Spinal cord (tissue), 10 donors: ENCODE measurements at places on chromosomes 7 and 10.

GRCh38 chr10:132910186-132910880, 32.0 kb downstream of the CFAP46 start:
- DNase-seq, result no peak

DNA sequence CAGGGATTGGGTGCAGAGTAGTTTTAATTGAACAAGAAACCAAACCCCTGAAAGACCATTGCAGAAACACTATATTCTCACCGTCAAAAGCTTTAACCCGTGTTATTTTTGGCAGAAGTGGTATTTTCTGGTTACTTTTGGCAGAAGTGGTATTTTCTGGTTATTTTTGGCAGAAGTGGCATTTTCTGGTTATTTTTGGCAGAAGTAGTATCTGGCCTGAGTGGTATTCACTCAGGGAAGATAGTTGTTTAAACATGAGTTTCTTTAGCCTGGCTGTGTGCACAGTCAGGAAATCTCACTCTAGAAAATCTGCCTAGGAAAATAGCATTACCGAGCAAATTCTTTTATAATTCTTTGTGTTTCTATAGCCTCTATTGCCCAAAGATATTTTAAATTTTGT, 322.7 kb downstream of the GFRA1 start:
- no peak for DNase-seq

GRCh38 chr10:106025208-106025811, 1139.2 kb downstream of the SORCS1 start:
- no peak for DNase-seq

DNA sequence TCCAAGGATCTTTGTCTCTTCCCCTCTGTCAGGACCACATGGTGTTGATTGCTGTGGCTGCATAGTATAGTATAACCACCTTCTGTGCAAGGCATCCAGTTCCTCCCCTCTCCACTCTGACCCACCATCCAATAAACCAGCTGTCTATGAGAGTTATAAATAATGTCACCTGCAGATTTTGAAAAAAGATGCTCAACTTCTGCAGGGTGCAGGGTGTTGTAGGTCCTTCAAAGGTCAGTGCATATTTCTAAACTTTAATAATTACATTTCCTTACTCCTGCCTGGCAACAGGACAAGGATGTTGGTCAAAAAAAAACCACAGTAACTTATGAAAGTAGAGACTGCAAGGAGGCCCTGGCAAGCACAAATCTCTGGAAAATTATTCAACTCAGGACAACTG, 166.2 kb downstream of the PKD1L1 start:
- DNase-seq, result no peak

GRCh38 chr7:157547611-157548010, 210.8 kb downstream of the DNAJB6 start:
- DNase-seq, result no peak

- DNase-seq, result no peak
These were observed 330.0 kb upstream of the C7orf33 start for GRCh38 chr7:148260599-148260998.

- DNase-seq, result no peak
These were observed 201.1 kb downstream of the LRRN3 start for GRCh38 chr7:111292026-111292470.

DNA sequence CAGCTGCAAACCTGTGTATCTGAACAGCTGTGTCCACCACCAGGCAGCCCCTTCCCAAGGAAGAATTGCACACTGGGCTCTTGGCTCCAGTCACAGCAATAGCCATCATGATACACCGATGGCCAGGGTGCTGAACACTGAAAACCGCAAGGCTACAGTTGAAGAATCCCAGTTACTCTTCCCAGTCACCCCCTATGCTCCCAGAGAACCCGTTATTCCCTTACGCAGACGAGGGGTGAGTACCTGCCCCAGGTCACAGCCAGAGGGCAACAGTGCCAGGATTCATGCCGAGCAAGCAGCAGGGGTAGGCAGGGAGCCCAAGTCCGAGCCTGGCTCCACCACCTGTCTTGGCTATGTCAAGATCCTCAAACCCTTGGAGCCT, 57.8 kb downstream of the RASGEF1A start:
- no peak for DNase-seq
